ENCODE measurements at places on chromosomes 16 and 17.

- no peak for DNase-seq
Observed at GRCh38 chr16:73287859-73288405, 240.0 kb upstream of the ZFHX3 start.

- peak; percentile 75 for DNase-seq
Observed at GRCh38 chr17:74305865-74306654, 20.0 kb upstream of the KIF19 start.

DNA sequence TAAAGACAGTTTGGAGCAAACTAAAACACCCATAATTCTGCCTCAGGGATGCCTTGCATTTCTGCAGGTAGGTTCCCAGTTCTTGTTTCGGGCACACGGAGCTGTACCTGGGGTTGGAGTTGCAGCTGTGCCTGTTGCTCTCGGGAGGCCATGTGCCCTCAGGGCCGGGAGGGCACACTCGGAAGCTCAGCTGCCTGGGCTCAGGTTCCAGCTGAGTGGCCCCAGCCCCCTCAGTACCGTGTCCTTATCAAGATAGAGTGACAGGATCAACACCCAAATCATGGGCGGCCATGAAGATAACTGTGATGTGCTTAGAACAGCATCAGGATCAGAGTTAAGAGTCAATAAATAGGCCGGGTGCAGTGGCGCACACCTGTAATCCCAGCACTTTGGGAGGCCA is 107.9 kb downstream of the SNX29 start:
- DNase-seq: no peak

GRCh38 chr17:53548252-53548651 is 274.5 kb upstream of the KIF2B start:
- DNase-seq: no peak

GRCh38 chr16:56862776-56863175 is 2.2 kb upstream of the SLC12A3 start:
- no peak for DNase-seq

GRCh38 chr17:40921026-40921425 is 16.4 kb downstream of the KRT23 start:
- no peak for DNase-seq

DNA sequence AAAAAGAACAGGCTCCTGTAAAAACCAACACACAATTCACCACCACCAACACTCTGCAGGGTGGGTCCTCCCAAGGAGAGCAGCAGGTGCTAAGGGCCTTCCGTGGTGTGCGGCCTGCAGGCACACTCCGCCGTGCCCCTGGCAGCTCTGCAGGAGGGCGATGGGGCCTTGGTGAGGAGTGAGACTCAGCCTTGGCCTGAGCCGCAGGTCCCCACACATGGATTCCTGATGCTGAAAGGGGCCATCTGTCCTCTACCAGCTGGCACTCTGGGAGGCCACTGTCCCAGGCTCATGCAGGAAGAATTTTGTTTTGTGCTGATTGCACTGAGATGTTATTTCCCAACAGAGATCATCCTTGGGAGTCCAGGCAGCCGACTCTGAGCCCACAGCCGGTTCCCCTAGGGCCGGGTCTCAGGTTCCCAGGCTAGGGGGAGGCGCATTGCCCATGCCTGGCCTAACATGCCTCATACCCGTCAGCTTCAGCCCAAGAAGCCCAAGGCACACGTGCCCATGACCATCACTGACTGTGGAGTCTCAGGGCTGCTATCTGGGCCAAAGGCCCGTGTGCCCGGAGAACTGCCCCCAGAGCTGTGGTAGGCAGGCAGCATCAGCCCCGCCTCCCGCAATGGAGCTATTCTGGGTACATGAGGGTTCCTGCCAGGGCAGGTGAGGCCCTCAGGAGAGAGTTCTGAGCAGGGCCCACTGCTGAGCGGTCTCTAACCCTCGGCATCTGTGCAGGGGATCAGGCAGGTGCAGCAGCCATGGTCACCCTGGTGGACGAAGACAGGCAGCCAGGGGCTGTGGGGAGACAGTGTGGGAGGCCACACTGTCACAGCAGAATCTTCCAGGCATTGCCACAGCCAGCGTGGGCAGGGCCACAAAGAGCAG is 97.9 kb upstream of the ZNF469 start:
- DNase-seq: peak; percentile 33

GRCh38 chr17:64004903-64005733 is 7.0 kb downstream of the PRR29 start:
- DNase-seq: no peak

- DNase-seq: no peak
Observed at GRCh38 chr17:48567209-48567608, 10.9 kb downstream of the HOXB4 start.

GRCh38 chr17:66260275-66260674 is 31.1 kb upstream of the APOH start:
- no peak for DNase-seq

DNA sequence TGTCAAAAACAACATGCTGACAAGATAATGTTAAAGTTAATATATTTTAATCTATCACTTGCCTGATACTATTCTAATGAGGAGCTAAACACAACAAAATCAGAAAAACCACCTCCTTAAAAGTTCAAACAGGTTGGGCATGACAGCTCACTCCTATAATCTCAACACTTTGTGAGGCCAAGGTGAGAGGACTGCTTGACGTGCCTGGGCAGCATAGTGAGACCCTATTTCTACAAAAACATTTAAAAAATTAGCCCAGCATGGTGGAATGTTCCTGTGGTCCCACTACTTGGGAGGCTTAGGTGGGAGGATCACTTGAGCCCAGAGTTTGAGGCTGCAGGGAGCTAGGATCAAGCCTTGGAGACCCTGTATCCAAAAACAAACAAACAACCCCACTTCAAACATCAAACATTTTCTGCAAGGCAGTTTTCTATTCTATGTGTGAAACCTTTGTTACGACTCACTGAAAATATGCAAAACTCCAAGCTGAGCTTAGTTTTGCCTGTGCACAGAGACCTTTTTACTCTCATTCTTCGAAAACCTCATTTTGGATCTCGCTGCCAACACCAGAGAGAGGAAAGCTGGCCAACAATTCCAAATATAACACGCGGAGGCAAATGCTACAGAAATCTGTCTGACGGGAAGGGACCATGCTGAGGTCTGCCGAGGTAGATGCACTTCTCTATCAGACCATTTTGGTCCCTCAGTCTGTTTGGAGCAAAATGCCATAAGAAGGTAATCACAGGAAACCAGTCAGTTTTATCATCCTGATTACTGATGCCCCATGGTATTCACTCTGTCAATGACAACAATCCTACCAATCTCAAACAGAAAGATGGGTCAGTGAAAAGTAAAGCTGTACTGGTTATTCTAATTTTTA is 6.2 kb downstream of the PHF12 start:
- no peak for DNase-seq

- DNase-seq: no peak
Observed at GRCh38 chr17:18108401-18109312, at the start of gene MYO15A. TSS of gene MYO15A (plus strand) at chr17:18108756. CDS start at chr17:18118801, 10,045 bp downstream.

GRCh38 chr17:34246881-34247280 is 8.2 kb upstream of the CCL2 start:
- DNase-seq: no peak

DNA sequence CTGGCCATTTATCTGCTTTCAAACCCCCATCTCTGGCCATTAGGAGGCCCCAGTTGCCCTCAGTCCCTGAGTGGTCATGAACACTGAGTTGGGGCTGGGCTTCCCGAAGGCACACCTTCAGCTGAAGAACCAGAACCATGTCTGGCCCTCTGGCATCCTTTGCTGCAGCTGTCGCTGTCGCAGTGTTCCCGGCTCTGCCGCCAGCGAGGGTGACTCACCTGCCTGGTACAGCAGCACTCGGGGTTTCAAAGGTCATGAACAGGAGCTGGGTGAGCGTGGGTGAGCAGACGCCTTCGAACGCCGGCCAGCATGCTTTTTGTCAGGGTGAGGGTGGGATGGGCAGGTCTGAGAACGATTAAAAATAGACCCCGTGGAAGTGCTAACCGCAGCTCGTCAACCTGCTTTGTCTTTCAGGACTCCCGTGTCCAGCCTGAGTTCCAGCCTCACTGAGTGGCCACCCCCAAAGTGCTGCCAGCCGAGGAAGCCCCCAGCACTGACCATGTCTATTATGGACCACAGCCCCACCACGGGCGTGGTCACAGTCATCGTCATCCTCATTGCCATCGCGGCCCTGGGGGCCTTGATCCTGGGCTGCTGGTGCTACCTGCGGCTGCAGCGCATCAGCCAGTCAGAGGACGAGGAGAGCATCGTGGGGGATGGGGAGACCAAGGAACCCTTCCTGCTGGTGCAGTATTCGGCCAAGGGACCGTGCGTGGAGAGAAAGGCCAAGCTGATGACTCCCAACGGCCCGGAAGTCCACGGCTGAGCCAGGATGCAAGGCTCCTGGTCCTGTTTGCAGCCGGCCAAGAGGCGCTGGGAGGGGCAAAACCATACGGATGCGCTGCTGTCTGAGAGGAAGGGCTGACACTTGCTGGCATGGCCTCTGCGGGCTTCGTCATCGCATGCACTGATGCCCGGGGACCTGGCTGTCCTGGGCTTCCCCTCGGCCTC is 7.6 kb downstream of the SNN start:
- DNase-seq: no peak

- peak; percentile 60 for DNase-seq
Observed at GRCh38 chr16:12067714-12068401, 91.3 kb downstream of the SNX29 start.

DNA sequence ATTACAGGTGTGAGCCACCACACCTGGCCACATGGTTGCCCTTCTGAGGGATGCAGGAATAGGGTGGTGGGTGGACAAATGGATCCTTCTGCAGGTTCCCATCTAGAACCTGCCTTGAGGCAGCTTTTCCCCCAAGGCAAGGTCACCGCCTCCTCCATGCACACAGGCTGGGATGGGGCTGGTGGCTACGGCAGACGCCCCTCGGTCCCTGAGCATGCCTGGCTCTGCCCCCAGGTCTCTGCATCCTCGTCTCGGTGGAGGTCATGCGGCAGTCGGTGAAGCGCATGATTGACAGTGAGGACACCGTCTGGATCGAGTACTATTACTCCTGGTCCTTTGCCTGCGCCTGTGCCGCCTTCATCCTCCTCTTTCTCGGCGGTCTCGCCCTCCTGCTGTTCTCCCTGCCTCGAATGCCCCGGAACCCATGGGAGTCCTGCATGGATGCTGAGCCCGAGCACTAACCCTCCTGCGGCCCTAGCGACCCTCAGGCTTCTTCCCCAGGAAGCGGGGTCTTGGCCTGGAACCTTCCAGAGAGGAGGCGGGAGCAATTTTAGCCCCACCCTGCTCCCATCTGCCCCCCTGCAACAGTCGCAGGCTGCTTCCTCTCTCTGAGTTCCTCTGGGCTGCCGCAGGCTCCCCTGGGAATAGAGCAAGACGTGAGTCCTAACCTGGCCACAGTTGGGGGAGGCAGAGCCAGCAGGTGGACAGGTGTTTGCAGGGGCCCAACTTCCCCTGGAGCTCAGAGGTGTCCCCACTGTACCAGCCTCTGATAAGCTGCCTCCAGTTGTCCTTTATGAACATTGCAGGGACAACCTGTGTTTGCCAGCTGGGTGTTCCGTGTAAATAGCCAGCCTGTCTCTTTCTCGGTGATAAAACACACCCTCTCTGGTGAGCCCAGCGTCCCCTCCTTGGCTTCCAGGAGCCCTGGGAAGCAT is 11.7 kb downstream of the CACNG1 start:
- DNase-seq: no peak

DNA sequence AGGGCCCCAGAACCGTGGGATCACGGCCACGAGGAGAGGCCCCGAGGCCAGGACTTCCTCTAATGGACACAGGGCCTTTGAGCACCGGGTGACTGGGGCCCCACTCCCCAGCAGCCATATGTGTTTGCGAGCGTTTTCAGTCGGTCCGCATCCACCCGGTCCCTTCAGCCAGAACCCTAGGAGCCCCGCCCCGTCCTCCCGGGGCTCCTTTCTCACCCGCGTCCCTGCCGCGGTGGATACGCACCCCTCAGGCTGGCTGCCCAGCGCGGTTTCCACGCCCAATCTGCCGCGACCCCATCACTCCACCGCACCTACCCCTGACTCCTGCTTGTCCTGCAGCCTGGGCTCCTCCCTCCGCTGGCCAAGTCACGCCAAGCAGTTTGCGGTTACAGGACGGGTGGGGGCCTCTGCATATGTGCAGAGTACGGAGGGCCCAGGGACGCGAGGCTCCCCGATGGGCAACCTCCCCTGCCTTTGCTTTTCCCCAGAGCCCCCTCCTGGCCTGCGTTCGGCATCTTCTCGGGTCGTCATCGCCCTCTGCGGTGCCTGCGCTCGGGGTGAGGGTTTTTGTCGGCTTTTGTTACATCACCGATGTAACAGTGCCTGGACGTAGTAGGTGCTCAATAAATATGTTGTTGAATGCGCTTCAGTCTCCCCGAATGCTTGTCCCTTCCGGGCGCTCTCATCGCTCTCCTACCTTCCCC is 1.0 kb upstream of the TTYH2 start:
- DNase-seq: no peak

DNA sequence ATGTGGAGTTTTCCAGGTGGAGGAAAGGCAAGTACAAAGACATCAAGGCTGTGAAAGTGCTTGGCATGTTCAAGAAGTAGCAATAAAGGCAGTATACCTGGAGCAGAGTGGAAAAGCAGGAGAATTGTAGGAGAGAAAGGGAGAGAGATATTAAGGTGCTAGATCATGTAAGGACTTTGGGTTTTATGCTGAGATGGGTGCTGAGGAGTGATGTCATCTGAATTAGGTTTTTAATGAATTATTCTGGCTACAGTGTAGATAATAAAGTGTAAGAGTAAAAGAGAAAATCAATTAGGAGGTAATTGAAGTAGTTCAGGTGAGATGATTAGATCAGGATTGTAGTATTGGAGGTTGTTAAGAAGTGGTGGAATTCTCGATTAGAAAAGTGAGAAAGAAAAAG is 34.0 kb downstream of the NFAT5 start:
- no peak for DNase-seq

GRCh38 chr16:50837324-50837723 is 95.4 kb downstream of the CYLD start:
- no peak for DNase-seq

GRCh38 chr17:31411707-31412285 is 20.3 kb downstream of the RAB11FIP4 start:
- no peak for DNase-seq

DNA sequence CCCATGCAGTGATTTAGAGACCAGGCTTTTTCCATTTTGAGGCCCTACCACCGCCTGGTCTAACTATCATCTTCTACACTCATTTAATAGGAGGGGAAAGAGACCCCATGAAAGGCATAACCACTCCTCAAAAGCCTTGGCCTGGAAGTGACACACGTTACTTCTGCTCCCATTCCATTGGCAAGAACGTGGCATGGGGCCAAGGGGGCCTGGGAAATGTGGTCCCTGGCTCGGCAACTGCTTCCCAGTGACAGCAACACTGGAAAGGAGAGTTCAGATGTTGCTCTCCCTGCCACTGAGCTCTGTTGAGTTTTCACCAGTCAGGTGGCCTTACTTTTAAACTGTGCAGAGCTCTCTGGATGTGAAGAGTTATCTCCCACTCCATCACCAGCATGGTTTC is 45.2 kb upstream of the MAP3K14 start:
- no peak for DNase-seq
